Effector CD4-positive, alpha-beta T cell (primary cell): ENCODE measurements at places on chromosomes 6 and 20.
A peak's percentile ranks its signal among the peaks of the same experiment; 100 is the strongest.

- no peak for DNase-seq
Observed at GRCh38 chr6:40932366-40932765, 106.7 kb downstream of the UNC5CL start.

GRCh38 chr6:140380427-140381218 is 1006.2 kb upstream of the CITED2 start:
- no peak for DNase-seq

DNA sequence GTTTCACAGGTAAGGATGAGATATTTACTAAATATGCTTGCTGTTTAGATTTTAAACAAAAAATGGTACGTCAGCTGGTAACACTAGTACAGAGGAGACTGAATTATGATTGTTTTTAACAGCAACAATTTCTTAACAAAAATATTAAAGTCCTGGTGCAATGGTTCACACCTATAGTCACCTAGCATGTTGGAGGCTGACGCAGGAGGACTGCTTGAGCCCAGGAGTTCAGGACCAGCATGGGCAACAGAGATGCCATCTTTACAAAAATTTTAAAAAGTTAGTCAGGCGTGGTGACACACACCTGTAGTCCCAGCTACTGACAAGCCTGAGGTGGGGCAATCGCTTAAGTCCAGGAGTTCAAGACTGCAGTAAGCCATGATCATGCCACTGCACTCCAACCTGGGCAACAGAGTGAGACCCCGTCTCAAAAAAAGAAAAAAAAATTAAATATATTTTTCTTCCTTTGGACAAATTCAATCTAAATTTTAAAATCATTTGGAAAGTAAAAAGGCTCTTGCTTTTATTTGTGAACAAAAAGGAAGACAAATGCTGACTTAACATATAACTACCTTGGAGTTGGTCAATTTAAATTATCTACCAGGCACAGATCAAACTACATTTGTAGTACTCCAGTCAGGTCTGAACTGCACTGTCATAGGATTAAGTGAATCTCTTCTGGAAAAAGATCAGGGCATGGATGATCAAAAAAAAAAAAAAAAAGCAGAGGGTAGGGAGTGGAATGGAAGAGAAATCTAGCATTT is 38.2 kb upstream of the RUNX2 start:
- DNase-seq, result no peak

DNA sequence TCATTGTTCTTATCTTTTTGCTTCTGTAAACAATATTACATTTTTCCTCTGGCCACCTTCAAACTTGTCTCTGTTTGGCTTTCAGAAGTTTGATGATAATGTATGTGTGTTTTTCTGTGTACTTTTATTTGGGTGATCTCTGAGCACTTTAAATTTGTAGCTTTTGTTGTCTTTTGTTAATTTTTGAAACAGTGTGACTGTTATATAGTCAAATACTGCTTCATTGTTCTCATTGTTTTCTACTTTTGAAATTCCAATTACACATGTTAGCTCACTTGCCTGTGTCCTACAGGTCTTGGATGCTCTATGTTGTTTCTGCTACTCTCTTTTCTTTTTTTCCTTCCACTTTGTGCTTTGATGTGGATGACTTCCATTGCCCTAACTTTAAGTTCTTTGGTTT is 460.1 kb upstream of the KHDRBS2 start:
- DNase-seq, result no peak

DNA sequence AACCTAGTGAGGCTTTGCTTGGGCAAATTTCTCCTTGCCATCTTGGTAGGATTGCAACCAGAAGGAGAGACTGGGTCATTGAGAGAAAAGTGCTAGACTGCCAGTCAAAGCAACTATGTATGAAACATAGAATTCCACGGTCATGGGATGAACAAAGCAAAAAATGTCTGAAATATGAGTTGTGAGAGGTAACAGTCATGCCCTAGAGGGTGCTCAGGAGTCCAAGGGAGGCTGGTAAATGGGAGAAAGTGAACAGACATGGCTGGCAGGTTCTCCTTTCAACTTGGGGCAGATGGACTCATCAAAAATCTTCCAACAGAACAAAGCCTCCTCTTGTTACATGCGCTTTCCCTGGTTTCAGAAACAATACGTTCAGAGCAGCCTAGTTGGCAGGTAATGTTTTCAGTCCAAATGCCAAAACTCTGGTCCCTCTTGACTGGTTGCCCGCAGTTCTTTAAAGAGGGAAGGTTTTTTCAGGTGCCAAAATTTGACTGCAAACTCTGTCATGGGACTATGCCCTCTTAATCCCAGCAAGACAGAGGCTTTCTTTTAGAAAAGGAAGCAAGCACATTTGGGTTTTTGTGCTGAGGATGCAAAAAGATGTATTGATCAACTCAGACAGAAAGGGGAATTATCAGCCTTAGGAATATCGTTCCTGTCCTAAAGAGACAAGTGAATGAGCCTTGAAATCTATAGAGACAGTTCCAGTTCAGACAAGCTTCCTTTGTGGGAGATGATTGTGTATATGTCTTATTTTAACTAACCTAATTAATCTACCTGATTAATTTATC is 68.5 kb upstream of the SASH1 start:
- no peak for DNase-seq

- no peak for DNase-seq
Observed at GRCh38 chr20:52289956-52290565, 98.5 kb upstream of the ZFP64 start.

- DNase-seq, result peak; percentile 37
Observed at GRCh38 chr20:10427060-10427692, 6.8 kb downstream of the MKKS start.

DNA sequence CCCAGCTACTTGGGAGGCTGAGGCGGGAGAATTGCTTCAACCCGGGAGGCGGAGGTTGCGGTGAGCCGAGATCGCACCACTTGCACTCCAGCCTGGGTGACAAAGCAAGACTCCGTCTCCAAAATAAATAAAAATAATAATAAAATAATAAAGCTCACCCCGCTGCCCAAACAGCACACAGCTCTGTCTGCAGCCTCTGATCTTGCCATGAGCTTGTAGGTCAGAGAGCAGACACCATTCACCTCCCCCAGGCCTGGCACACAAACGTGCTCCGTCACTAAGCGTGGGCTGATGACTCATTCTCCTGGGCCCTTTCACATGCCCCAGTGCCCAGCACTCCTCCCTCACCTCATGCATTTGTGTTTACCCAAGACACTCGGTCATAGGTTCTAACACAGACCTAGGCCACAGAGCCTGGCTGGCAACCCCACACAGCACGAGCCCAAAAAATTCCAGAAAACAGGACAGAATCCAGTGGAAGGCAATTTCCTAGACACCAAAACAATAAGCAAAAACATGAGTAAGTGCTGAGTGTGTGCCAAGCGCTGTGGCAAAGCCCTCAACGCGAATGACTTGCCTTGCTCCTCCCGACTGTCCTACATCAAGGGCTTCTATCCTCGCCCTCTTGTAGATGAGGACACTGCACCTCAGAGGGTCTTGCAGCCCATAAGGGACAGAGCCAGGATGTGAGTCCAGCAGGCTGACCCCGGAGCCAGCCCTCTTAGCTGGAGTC is 18.0 kb downstream of the ATP9A start:
- DNase-seq, result no peak

DNA sequence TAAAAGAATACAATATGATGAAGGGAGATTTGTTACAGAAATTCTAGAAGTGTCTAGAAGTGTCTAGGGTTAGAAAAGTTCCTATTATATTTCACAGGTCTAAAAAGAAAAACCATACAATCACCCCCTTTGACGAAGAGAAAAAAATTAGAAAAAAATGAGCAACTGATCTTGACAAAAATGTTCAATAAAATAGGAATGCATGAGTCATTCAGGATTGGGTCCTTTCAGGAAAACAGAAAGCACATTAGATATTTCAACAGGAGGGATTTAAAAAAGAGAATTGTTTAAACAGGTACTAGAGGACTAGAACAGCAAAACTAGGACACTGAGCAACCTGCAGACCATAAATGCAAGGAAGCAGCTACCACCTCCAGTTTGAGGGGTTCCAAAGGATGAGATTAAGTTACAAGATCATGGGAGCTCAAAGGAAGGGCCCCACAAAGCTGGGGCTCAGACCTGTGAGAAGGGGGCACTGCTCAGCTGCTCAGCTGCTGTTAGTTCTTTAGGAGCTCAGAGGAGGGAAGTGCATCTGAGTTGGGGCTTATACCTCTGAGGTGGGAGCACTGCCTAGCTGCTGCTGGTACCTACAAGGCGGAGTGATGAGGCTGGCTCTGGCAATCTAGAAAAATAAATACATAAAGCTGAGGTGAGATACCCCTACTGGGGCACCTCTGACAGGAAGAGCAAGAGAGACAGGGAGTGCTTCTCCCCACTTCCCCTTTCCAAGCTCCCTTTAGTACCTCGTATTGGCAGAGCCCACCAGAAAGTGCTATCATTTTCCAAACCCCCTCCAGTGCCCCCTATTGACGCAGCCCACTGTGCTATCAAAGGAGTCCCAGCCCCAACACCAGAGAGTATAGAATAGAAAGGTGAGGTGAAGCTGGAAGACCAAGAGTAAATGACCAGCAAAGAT is 27.1 kb upstream of the BEND6 start:
- DNase-seq, result no peak
